GM04504 (cell line): ENCODE measurements at places on chromosomes 13 and 19.

- DNase-seq = no peak
Observed at GRCh38 chr19:54316746-54317107, 3.8 kb upstream of the LILRA5 start.

DNA sequence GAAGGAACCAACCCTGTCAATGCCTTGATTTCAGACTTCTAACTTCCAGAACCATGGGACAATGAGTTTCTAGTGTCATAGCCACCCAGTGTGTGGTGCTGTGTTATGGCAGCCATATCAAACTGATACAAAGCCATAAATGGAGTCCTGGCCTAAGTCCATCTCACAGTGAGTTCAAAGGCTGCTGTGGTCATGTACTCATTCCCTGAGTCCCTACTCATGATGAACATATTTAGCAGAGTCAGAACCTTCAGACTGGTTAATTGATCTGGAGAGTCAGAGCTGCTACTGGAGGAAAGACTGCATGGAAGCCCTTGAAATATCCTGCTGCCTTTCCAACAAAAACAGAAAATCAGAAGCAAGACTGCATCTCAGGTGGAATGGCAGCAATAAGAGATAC lies 39.2 kb upstream of the CSNK1A1L start:
- DNase-seq = no peak

DNA sequence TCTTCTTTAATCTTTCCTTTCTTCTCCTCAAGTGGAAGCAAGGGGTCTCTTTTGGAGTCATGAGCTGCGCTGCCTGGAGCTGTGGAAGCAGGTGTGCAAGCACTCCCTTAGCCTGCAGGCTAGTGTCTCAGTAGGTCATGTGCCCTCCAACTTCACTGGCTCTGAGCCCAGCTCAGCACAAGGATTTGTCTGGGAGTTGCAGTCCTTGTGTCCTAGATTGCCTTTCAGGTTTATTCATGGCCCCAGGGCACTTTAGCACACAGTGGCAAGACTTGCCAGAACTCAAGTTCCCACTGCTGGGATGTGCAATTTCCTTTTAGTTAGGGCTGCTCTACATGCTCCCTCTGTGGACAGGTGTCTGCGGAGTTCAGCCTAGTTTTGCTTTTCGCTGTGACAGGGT lies 211.7 kb downstream of the LIG4 start:
- DNase-seq = no peak

- no peak for DNase-seq
Observed at GRCh38 chr19:53971673-53972072, 8.9 kb downstream of the CACNG8 start.

- DNase-seq = peak; percentile 53
Observed at GRCh38 chr13:30791354-30792001, 56.1 kb downstream of the ALOX5AP start.

GRCh38 chr19:57672466-57672865 lies 3.7 kb downstream of the ZSCAN4 start:
- DNase-seq = no peak

- DNase-seq = no peak
Observed at GRCh38 chr13:91346850-91347201, 661 bp upstream of the MIR17HG start.

- no peak for DNase-seq
Observed at GRCh38 chr19:49690079-49690655, 749 bp upstream of the CPT1C start.

DNA sequence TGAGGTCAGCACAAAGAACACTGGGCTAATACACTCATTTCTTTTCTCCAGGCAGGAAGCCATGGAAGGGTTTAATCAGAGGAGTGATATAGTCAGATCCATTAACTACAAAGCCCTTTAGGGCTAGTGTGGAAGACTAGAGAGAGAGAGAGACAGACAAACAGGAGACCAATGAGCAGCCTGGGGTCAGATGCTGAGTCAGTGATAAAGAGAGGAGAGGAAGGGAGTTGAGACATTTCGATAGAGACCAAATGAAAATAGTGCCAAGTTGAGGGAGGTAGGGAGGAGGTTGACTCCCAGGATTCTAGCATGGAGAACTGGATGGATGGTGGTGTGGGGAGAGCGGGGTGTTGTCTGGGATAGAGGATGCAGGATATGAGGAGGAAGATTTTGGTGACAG lies 18.2 kb downstream of the ZNF473 start:
- DNase-seq = no peak

DNA sequence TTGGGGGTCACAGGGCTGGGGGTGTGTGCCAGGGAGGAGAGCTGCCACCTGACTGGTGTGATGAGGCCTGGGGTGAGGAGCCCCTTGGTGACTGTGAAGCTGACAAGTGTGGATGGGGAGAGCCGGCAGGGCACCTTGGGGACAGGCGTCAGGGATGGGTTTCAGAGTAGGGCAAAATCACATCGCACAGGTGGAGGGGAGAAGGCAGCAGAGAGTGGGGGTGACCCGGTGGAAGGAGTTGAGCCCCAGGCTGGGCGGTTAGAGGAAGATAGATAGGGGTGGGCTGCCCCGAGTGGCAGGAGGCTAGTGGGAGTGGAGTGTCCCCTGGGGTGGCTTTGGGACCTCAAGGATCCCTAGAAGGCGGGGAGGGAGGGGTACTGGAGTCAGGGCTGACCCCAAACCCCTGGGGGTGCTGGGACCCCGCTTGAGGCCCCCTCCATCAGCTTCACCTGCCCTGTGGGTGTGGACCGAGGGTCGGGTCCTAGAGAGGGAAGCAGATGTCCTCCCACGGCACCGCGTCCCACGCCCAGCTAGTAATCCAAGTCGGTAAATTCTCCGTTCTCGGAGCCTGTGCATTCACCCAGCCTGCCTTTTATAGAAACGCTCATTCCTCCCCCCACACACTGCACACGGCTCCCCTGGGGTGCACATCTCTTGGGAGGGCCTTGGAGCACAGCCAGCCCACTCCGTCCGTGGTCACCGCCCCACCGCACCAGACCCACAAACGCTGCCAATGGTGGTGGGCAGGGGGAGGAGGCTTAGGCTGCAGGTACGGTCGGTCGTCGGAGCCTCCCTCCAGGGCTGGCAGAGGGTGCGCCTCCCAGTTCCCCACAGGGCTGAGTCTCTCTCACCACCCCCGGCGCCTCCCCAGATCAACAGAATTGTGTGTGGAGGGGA lies 2.4 kb downstream of the CTXN1 start:
- no peak for DNase-seq

DNA sequence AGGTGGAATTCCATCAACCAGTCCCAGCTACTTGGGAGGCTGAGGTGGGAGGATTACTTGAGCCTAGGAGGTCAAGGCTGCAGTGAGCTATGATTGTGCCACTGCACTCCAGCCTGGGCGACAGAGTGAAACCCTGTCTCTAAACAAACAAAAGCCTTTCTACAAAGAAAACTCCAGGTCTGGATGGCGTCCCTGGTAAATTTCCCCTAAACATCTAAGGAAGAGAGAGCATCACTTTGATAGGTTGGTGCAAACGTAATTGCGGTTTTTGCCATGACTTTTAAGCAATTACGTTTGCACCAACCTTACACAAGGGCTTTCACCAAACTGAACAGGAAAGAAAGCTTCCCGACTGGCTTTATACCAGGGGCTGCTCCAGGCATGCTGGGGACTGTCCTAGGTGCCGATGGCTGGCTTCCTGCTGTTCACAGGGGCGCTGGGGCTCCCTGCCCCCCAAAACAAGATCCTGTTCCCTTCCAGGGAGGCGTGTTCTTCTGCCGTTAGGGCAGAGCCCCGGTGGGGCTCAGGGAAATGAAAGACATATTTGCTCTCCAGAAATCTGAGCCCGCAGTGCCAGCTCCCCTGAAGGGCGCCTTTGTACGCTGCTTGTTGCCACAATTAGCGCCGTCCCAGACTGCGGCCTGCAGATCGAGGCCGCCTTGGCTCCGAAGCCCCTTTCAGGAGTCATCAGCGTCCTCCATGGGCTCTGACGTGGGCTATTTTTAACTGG lies 38.7 kb upstream of the KLF2 start:
- DNase-seq = no peak

GRCh38 chr13:107099661-107100060 lies 531.7 kb upstream of the ARGLU1 start:
- DNase-seq = peak; percentile 62

GRCh38 chr19:29645911-29646310 lies 19.4 kb upstream of the PLEKHF1 start:
- DNase-seq = no peak

DNA sequence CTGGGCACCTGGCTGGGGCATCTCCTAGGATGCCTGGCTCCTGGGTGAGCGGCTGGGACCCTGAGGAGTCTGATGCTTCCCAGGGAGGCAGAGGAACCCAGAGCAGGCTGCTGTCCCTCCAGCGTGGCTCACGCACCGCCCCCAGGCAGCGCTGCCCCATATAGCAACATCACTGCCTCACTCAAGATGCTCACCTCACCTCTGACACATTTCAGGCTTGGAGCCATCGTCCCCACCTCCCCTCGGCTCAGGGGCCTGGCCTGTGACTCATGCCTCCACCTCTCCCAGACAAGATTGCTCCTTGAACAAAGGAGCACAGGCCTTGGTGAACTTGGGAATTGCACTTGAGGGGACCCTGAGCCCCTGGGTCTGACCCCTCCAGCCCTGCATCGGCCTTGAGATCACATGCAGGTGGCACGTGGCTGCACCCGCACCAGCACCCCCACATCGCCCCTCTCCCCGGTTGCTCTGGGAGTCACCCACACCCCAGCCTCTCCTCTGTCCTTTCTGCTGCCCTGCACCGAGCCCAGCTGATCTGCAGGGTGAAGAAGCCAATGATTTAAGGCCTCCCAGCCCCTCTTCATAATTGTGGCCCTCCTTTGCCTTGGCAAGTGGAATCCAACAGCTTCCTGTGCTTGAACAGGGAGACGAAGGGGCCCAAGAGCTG lies 11.2 kb downstream of the CEBPA start:
- no peak for DNase-seq

DNA sequence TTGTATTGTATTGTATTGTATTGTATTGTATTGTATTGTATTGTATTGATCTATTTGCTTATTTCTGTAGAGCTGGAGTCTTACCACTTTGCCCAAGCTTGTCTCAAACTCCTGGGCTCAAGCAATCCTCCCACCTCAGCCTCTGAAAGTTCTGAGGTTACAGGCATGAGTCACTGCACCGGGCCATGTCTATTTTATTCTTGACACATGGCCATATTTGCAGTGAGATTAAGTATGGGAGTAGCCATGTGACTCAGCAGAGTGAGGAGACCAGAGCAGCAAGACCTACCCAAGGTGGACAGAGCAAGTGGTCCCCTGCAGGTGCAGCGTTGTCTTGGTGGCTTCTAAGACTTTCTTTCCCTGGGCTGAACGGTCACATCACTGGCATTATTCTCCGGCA lies 49.1 kb upstream of the UBAC2 start:
- peak; percentile 22 for DNase-seq

- DNase-seq = no peak
Observed at GRCh38 chr19:1856345-1856697, 7.1 kb downstream of the KLF16 start.

GRCh38 chr19:1455002-1455335 lies 5.0 kb downstream of the APC2 start:
- DNase-seq = no peak

- no peak for DNase-seq
Observed at GRCh38 chr19:50486823-50487515, 10.3 kb upstream of the GARIN5A start.

- no peak for DNase-seq
Observed at GRCh38 chr13:77397636-77398035, 70.7 kb upstream of the MYCBP2 start.

DNA sequence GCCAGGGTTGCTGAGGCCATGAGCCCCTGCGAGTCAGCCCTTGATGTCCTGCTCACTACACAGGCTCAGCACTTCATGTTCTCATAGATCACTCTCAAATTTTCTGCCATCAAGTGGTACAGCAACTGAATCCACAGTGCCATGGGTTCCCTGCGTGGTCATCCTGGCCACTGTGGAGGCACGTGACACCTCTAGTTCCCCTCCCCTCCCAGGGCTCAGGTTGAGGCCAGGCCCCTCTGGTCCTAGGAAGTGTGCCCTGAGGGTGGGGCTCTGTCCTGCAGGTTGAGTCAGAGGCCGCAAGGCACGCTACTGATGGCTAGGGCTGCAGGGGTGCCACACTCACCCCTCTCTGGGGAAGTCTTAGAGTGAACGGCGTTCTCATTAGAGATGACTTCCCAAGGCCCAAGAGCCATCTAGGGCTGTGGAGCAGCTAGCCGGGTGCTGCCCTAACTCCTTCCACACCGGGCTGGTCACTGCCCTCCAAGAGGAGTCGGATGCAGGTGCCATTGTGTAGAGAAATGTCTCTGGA lies 39.8 kb upstream of the TPM4 start:
- no peak for DNase-seq

DNA sequence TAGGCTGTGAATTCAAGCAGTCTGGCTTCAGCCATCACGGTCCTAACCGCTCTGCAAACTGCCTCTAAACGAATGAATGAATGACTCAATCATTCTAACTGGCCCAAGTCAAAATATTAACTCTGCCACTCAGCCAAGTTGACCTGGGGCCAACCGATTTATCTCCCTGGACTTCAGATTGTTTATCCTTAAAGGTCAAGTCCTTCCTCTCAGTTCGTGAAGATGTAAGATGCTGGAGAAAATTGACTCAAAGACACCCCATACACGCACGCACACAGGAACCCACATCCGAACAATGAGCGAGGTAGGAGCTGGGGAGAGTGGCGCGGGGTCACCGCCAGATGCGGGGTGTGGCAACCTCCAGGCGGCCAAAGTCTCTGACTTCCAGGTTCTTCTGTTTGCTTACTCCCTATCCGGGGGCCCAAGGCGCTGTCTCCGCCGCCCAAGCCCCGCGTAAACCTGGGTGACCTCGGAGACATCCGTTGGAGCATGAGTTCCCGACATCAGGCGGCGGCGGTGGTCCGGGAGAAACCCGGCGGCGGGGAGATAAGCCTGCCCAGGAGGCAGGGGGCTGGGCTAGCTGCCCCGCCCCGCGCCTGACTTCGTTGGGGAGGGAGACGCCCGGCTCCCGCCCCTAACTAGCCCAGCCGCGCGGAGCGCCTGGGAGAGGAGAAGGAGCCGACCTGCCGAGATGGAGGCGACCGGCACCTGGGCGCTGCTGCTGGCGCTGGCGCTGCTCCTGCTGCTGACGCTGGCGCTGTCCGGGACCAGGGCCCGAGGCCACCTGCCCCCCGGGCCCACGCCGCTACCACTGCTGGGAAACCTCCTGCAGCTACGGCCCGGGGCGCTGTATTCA lies at the start of gene CYP2S1:
CYP2S1 (plus strand) TSS at position 646 of the 856 bp plus-strand sequence; CDS start at position 692, 46 bp downstream.
- DNase-seq = no peak

DNA sequence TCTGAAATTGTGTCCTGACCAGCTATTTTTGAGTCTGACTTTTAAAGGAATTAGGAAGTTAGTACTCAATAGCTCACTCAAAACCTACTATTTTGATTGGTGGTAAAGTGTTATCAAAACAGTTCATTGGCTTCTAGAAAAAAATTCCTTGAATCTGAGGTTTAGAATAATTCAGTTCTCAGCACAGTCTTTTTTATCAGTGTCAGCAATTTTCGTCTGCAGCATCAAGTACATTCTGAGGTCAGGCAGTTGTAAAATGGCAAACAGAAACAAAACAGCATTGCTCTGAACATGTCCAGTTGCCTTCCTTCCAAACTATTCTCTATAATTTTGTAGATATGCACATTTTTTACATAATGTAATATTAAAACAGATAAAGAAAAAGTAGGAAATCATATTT lies 1644.1 kb downstream of the SLITRK5 start:
- DNase-seq = no peak
